ENCODE measurements at places on chromosomes 1 and 21. TPM values are rescaled to one million over a fixed set of nuclear protein-coding genes. Genes with fewer than 3 reads are reported as not detected.
A peak's percentile ranks its signal among the peaks of the same experiment; 100 is the strongest.

DNA sequence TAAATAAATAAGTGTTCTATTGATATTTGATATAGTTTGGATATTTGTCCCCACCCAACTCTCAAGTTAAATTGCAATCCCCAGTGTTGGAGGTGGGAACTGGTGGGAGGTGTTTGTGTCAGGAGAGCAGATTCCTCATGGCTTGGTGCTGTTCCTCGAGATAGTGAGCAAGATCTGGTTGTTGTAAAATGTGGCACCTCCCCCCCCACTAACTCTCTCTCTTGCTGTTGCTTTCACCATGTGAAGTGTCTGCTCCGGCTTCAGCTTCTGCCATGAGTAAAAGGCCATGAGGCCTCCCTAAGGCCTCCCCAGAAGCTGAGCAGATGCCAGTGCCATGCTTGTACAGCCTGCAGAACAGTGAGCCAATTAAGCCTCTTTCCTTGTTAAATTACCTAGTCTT is 20.8 kb downstream of the FRRS1 start:
- no peak overlapping the region for H3K4me3 ChIP-seq
- no peak overlapping the region for H3K27ac ChIP-seq
- H3K27me3 ChIP-seq, result no peaks in the 10 kb centered on the region

GRCh38 chr1:109714661-109715372 is 2.8 kb downstream of the GSTM5 start:
- no peaks in the 10 kb centered on the region for H3K27me3 ChIP-seq
- H3K27ac ChIP-seq, result no peak overlapping the region
- H3K4me1 ChIP-seq, result no peaks in the 10 kb centered on the region
- H3K36me3 ChIP-seq, result no peaks in the 10 kb centered on the region

DNA sequence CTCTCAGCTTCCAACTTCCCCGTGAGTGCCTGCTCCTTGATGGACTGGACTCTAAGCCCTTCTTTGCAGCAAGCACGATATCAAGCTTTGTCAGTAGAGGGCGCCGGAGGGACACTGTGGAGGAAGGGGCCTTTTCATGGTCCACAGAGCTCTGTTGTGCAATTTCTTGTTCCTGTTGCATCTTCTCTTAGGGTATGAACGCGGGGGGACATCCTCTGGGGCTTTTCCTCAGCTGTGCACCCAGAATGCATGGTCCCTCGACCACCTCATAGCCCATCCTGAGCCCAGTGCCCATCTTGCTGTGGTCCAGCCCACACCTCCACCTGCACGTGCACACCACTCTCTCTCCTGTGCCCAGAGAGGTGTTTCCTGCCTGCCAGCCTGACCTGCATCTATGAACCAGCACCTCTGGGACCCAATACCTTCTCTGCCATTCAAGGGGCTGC is 556.8 kb downstream of the PTPRU start:
- no peak overlapping the region for H3K4me3 ChIP-seq
- no peaks in the 10 kb centered on the region for H3K36me3 ChIP-seq
- H3K27ac ChIP-seq, result no peak overlapping the region
- DNase-seq, result peak; percentile 91
- no peaks in the 10 kb centered on the region for H3K27me3 ChIP-seq

GRCh38 chr1:14952626-14953314 is 200.8 kb upstream of the TMEM51 start:
- no peak overlapping the region for H3K27ac ChIP-seq
- H3K27me3 ChIP-seq, result no peaks in the 10 kb centered on the region
- DNase-seq, result no peak
- no peaks in the 10 kb centered on the region for H3K36me3 ChIP-seq

GRCh38 chr1:25684216-25684965 is 67.8 kb downstream of the MAN1C1 start:
- no peaks in the 10 kb centered on the region for H3K27me3 ChIP-seq
- DNase-seq, result no peak
- no peaks in the 10 kb centered on the region for H3K4me1 ChIP-seq
- H3K4me3 ChIP-seq, result no peak overlapping the region

DNA sequence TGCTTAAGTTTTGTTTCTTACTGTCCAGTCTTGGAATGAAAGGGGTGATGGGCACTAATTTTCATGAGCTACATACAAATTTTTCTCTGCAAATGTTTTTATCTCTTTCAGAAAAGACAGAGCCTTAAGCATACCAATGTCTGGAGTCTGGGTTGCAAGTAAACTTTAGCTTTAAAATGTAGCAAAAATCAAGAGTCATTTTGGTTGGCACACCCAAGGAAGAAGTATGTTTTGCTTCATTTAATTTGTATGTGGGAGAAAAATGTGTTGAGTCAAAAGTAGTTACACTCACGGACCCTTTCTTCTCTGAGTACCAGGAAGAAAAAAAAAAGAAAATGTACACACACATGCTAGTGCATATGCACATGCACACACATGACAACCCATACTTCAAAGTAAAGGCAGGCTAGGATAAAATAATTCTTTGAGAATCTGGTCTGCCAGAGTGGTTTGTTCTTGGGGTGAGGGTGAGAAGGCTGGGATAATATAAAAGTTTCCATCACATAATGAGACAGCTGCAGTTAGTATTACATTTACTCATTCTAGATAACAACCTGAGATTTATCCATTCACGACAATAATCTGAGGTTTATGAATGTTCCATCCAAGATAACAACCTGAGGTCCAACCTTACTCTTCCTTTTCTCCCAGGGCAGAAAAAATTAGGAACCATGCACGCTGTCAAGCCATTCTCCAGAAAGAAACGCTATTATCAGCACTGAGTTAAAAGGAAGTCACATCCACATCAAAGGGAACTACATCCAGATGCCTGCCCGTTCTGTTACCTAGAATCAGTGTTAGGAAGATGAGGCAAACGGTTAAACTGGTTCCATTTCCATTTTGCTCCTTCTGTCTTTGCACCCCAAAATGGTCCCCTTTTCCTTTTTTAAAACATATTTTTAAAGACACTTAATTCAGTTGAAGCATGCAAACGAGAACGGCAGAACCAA is 9.3 kb downstream of the DPYD start:
- DNase-seq, result no peak
- H3K4me1 ChIP-seq, result no peaks in the 10 kb centered on the region
- no peaks in the 10 kb centered on the region for H3K36me3 ChIP-seq

DNA sequence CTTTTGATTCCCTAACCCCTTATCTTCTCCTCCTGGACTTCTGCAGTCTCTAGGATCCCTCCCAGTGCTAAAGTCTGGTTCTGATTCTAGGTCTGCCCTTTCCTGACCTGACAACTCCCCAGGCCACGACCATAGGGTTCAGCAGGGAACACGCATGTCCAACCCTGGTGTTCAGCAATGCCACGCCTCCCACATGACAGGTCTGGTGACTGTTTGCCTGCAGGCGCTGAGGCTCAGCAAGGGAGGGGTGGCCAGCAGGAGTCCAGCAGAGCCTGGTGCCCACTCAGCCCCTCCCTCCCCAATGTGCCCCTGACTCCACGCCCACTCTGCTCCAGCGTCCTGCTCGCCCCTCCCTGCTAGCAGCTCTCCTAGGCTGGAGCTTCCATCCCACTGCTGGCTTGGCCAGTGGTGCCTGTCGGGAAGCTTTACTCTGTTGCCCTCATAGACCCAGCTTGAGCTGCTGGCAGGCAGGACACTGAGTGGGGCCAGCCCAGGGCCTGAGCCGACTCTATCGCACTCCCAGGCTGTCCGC is 17.3 kb downstream of the SLC9A1 start:
- peaks cover 13% of the 10 kb centered on the region for H3K4me1 ChIP-seq
- H3K36me3 ChIP-seq, result no peaks in the 10 kb centered on the region
- DNase-seq, result no peak
- no peak overlapping the region for H3K27ac ChIP-seq
- H3K4me3 ChIP-seq, result no peak overlapping the region
- H3K27me3 ChIP-seq, result no peaks in the 10 kb centered on the region

DNA sequence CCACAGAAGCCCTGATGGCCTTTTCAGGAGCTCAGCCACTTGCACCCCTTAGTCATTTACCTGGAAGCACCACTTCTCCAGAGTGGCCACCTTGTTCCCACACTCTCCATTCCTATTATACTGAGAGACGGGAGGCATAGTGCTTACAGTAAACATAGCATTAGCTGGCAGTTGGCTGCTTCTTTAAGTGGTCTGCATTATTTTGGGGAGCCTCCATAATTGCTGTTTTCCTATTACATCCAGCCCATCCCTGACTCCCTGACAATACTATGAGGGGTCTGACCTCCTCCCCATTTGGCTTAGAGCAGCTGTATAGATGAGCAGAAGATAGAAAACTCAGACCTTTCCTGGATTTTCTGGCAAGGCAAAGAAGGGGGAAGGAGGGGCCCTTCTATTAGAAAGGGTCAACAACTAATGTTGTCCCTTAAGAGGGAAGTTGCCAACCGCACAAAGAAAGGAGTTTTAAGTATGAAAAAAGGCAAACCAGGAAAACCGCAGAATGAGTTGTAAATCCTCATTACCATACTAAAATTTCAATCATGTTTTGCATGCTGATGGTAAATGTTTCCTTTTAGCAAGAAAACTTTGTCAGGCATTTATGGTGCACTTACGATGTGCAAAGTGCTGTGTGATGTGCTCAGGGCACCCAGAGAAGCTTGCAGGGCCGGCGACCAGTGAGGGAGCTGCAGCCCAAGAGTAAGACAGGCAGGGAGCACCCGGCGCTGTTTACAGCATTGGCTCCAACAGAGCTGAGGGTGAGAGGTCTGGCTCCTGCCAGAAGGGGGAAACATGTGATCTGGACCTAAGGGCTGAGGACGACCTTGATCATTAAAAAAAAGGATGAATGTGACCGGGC is 167.3 kb downstream of the ZZZ3 start:
- H3K27me3 ChIP-seq, result no peaks in the 10 kb centered on the region
- no peaks in the 10 kb centered on the region for H3K36me3 ChIP-seq
- DNase-seq, result peak; percentile 65
- H3K27ac ChIP-seq, result peak overlapping the region; percentile 95
- peak overlapping the region; percentile 7 for H3K4me3 ChIP-seq

DNA sequence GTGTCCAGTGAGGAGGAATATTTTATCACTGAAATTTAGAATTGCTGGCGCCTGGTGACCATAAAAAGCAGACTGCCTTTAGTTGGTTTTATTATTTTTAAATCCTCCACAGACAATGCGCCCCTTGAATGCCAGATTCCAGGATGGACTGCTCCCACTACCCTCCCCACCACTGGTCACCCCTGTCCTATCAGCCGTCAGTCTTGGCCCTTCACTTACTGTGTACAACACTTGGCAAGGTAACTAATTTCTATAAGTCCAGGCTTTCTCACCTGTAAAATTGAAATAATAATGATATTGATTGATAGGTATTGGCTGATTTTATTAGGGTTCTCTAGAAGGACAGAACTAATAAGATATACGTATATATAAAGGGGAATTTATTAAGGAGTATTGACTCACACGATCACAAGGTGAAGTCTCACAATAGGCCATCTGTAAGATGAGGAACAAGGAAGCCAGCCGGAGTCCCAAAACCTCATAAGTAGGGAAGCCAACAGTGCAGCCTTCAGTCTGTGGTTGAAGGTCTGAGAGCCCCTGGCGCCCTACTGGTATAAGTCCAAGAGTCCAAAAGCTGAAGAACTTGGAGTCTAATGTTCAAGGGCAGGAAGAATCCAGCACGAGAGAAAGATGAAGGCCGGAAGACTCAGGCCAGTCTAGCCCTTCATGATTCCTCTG is 17.8 kb downstream of the RHEX start:
- H3K36me3 ChIP-seq, result no peaks in the 10 kb centered on the region
- no peak overlapping the region for H3K27ac ChIP-seq
- no peak overlapping the region for H3K4me3 ChIP-seq

DNA sequence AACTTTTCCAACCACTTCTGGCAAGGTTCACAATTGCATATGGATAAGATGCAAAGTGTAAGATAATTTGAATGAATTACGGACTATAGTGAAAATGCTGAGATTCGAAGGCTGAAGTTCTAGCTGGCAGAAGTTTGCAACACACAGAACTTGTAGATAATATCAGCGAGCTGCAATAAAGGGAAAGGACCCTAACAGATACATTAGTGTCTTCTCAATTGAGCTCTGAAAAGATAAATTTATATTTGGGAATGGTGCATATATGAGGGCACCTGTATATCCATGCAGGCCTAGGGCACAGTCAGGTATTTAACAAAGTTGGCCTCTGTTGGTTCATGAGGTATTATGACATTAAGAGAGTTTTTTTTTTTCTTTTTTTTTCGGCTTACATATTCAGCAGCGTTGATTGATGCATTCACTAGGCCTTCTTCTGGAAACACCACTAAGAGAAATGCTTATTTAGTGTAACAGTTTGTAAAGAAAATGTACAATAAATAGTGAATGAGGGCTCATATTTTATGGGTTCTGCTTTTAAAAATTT is 2.2 kb downstream of the NFIA start:
- H3K4me1 ChIP-seq, result peaks cover 9% of the 10 kb centered on the region
- no peak overlapping the region for H3K4me3 ChIP-seq
- no peaks in the 10 kb centered on the region for H3K36me3 ChIP-seq
- H3K27me3 ChIP-seq, result peaks cover 74% of the 10 kb centered on the region
- no peak overlapping the region for H3K27ac ChIP-seq

GRCh38 chr1:55048453-55049270 is 9.3 kb downstream of the PCSK9 start:
- peak; percentile 45 for DNase-seq
- H3K4me3 ChIP-seq, result no peak overlapping the region
- no peaks in the 10 kb centered on the region for H3K27me3 ChIP-seq

GRCh38 chr1:36306210-36306901 is at the start of gene SH3D21:
TSS of gene SH3D21 (plus strand) at chr1:36306368. CDS start at chr1:36306421, 53 bp downstream.
- H3K4me1 ChIP-seq, result peaks cover 11% of the 10 kb centered on the region
- H3K27me3 ChIP-seq, result no peaks in the 10 kb centered on the region
- H3K36me3 ChIP-seq, result peaks cover under 1% of the 10 kb centered on the region
- DNase-seq, result peak; percentile 87

GRCh38 chr1:230868736-230869385 is 540 bp upstream of the C1orf198 start:
- H3K36me3 ChIP-seq, result no peaks in the 10 kb centered on the region
- peaks cover 35% of the 10 kb centered on the region for H3K4me1 ChIP-seq
- peak; percentile 95 for DNase-seq
- no peaks in the 10 kb centered on the region for H3K27me3 ChIP-seq
- peak overlapping the region; percentile 91 for H3K27ac ChIP-seq
- peak overlapping the region; percentile 83 for H3K4me3 ChIP-seq

The OVAAL gene
- not detected for total RNA-seq

The PTPN7 gene
- total RNA-seq, result not detected

The SPATA6 gene
- total RNA-seq, result 18.2 TPM

The SMCP gene
- not detected for total RNA-seq

All from neural progenitor cell (in vitro differentiated cells).